Stimulated activated CD4-positive, alpha-beta T cell treated with anti-CD3 and anti-CD28 coated beads, Interleukin-12 subunit alpha, Interleukin-12 subunit beta, amount 100 ng/mL, for 48 hours (primary cell): ENCODE measurements at places on chromosomes 13 and 19.

DNA sequence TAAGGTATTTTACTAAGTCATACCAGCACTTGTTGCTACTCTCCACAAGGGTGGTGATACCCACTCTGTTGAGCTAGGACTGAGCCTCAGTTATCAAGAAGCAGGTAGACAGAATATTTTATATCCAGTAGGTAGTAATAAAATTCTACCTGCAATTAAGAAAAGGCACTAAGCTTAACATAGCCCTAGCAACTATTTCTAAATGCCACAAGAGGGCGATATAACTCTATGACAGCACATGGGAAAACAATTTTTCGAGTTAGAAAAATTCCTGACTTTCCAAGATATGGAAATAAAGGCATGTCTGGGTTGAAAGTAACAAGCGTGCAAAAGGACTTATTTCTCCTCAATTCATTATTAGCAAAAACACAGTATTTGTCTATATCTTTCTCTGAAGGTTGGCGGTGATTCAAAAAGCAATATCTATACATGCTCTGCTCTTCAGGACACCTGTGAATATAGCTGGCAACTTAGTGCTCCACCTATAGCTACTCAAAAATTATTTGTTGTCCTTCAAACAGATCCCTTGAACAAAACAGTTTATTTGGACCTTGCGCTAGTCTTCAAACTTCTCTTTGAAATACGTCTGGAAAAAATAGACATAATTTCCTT, 14.7 kb downstream of the CCDC169 start:
- no peak for DNase-seq

GRCh38 chr19:10230173-10230860, 814 bp downstream of the S1PR2 start:
- no peak for DNase-seq

DNA sequence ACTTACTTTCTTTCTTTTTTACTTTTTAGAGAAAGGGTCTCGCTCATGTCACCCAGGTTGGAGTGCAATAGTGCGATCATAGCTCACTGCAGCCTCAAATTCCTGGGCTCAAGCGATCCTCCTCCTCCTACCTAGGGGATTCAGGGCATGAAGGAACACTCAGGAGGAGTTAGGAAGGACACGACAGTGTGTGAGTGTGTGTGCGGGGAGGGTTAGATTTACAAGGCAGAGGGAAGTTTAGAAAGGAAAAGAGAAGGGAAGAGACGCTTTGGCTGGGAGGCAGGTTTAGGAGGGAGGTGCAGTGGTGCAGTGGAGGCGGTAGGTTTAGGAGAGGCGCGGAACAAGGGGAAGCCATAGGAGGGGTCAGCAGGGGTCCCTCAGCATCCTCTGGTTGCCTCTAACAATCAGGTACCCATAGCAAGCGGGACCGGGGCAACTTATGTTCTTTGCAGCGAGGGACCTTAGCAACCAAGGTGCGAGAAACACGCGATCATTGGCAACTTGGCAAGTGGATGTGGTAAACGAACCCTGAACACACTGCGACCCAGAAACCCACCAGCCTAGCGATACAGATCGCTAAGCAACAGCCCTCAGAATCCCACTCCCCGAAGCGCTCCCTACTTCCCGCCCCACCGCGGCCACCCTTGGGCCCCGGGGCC, 501 bp downstream of the SIRT2 start:
- no peak for DNase-seq

GRCh38 chr13:33571618-33572017, 246.3 kb upstream of the RFC3 start:
- DNase-seq, result no peak

DNA sequence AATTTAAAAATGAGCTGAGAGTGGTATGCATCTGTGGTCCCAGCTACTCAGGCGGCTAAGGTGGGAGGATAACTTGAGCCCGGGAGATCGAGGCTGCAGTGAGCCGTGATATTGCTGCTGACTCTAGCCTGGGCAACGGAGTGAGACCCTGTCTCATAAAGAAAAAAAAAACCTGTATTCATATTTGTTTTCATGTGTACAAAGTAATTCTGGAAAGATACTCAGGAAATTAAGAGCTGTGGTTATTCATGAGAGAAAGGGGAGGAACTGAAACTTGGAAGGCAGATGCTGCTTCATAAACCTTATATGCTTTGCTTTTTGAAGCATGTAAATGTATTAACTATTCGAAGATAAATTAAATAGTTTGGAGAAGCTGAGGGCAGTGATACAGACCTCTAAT, 8.8 kb upstream of the RLN3 start:
- no peak for DNase-seq

DNA sequence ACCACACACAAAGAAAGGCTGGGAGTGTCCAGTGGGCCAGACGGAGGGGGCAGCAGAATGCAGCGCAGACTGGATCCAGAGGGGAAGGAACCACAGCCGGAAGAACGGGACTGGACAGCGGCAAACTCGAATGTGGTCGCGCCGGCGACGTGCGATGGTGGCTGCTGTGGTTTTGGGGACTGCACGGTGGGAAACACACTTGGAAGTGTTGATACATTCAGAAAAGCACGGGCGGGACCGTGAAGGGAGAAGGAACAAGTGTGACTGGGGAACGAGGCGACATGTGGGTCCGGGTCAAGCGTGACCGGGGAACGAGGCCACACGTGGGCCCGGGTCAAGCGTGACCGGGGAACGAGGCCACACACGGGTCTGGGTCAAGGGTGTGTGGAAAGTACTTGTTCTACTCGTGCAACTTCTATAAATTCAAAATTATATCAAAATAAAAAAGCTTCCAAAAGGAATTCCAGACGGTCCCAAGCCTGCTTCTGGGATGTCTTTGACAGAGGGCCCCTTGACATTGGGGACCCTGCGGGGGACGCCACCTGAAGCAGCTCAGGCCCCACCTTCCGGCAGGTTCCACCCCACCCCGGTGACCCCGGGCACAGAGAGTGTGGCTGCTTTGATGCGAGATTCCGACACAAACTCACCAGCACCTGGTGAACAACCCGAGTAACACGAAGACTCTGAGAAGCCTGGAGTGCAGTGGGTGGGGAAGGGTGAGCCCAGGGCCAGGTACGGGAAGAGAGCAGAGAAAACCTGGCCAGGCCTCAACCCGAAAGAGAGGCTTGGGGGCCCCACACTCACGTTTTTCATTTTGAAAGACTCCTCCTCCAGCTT, 25.1 kb upstream of the C13orf46 start:
- DNase-seq, result no peak
